ENCODE measurements at places on chromosomes 1 and 21. TPM values are rescaled to one million over a fixed set of nuclear protein-coding genes. Genes with fewer than 3 reads are reported as not detected.

DNA sequence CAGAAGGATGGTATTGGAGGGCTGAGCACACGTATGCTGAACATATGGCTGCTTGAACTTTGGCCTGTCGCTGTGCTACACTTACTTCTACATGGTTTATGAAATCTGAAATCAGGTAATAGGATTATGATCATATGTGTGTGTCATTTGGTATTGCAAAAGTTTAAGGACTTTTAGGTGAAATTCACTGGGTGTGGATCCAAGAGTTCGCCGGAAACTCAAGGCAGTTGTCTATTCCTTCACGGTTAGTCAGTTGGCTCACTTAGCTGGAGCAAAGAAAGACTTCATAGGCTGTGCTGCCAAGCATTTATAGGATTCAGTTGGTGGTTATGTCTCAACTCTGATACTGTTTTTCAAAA lies 927 bp downstream of the UAP1 start:
- peak; percentile 30 for DNase-seq

- DNase-seq: no peak
Observed at GRCh38 chr21:22871692-22872091, 1873.5 kb downstream of the NCAM2 start.

DNA sequence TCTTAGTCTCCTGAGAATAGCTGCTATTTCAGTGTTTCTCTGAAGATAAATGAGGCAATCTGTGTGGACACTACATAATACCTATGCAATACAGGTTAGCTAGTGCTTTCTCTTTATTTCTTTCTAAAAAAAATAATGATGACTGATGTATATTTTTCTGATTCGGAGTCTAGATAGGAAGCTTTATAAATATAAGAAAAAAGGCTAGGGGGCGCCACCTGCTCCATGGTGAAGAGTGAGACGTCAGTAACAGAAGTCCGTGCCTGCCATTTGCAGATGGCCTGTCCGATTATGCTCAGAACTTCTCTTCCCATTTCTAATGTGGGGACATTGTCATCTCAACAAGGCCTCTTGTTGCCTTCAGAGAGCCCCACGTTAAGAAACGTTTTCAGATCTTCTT lies 26.4 kb downstream of the QSOX1 start:
- DNase-seq: no peak

GRCh38 chr1:203656796-203657747 lies 30.4 kb downstream of the ATP2B4 start:
- no peak for DNase-seq

- no peak for DNase-seq
Observed at GRCh38 chr1:30474818-30475200, 248.6 kb downstream of the MATN1 start.

GRCh38 chr1:189609167-189609566 lies 868.5 kb downstream of the BRINP3 start:
- no peak for DNase-seq

DNA sequence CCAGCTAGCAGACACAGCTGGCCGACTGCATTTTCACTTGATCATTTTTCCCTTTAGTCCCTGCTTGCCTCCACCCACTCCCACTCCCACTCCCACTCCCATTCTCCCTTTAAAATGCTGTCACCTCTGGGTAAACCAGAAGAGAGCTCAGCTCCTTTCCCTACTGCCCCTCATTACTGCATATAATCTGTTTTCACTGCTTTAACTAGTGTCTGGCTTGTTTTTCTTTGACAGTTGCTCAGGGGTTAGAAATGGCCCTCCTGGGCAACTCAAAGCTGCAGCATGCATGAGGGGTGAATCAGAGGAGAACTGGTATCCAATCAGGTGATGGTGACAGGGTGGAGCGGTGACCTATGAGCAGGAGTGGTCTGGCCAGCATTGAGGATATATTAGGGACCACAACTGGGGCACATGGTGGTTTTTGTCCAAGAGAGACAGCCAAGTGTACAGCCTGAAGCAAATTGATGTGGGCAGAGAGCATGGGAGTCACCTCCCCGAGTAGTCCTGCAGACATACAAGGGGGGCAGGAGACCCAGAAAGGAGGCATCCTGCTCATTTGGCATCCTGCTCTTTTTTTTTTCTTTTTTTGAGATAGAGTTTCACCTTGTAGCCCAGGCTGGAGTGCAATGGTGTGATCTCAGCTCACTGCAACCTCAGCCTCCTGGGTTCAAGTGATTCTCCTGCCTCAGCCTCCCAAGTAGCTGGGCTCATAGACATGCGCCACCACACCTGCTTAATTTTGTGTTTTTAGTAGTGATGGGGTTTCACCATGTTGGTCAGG lies 42.6 kb upstream of the SRSF10 start:
- DNase-seq: no peak

DNA sequence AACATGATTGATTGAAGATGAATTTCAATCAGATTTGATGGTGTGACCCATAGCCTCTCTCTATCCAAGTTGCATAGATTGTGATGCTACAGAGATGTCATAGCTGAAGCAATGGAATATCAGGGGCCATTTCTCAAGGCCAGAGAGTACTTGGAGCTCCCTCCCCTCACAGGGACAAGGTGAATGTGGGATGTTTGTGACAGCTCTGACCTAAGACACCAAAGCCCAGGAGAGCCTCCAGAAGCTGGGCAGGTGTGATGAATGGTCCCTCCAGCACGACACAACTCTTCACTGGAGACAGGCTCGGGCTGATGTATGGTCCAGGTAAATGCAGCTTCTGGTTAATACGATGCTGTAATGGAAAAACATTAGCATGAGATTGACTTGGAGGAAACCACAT lies 101.0 kb upstream of the ZC3H12A start:
- DNase-seq: no peak

- no peak for DNase-seq
Observed at GRCh38 chr21:44703731-44704635, 7.0 kb downstream of the KRTAP10-12 start.

GRCh38 chr1:172845371-172845770 lies 186.5 kb downstream of the FASLG start:
- no peak for DNase-seq

GRCh38 chr1:184843732-184844495 lies 89.3 kb upstream of the EDEM3 start:
- DNase-seq: peak; percentile 30

DNA sequence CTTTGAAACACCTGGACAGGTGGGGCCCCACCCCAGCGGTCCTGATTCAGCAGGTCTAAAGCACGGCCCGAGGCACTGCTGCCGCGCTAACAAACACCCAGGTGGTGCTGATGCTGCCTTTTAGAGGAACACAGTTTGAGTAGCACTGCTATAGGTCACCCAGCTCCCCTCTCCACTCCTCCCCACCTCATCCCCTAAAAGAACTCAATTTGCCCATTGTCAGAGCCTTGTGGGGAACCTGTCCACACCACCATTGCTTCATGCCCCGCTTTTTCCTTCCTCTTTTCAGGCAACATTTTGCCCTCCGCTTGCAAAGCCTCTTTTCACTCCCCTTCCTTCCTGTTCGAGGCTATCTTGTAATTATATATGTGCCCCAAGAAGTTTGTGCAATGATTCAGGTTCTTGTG lies 26.2 kb upstream of the PADI4 start:
- no peak for DNase-seq

DNA sequence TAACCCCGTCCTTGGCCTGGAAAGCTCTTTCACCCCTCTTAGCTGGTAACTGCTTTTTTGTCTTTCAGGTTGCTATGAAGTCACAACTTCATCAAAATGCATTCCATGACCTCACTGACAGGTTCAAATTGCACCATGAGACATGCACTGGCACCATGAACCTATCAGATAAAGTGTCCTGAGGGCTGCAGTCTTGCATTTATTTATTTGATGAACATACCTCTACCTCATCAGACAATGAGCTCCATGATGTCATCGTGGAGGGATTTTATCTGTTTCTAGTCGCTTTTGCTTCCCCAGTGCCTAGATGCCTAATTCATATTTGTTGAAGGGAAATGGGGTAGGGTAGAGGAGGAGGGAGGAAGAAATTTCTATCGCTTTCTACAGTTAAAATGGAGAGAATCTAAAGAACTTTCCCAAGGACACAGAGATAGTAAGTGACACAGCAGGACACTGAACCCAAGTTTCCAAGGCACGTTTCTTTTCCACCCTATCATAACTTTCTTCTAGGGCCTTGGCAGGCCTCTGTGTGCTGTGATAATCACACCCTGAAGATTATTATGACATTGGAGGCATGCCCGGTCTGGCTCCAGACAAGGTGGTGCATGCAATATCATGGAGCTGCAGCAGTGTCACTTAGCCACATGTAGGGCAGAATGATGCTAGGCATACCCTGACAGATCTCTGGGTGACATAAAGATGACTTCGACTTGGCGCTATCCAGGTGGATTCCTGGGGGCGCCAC lies 69.5 kb downstream of the CD58 start:
- DNase-seq: no peak

DNA sequence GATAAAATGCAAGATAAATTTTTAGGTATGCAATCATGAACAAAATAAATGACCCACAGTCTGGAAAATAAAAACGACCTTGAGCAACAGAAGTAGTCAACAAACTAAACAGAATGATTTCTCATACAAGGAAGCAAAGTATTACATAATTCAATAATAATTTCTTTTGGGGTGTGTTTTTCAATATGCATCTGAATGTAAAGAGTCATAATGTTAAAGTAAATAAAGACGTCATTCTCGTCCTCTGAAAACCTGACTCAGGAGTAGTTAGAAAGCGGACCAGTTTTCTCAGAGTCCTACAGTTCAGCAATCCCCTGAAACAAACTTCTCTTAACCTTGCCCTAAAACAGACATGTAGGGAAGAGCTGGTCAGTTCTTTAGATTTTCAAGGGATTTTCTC lies 18.6 kb downstream of the CDC42BPA start:
- no peak for DNase-seq

DNA sequence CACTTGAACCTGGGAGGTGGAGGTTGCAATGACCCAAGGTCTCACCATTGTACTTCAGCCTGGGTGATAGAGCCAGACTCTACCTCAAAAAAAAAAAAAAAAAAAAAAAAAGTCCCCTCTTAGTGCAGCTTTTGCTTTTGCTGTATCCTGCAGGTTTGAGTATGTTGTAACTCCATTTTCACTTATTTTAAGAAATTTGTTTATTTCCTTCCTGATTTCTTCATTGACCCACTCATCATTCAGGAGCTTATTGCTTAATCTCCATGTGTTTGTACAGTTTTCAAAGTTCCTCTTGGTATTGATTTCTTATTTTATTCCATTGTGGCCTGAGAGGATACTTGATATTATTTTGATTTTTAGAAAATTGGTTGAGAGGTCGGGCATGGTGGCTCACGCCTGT lies 50.9 kb upstream of the AK4 start:
- no peak for DNase-seq

- DNase-seq: no peak
Observed at GRCh38 chr1:160945079-160945478, 9.5 kb downstream of the ITLN2 start.

DNA sequence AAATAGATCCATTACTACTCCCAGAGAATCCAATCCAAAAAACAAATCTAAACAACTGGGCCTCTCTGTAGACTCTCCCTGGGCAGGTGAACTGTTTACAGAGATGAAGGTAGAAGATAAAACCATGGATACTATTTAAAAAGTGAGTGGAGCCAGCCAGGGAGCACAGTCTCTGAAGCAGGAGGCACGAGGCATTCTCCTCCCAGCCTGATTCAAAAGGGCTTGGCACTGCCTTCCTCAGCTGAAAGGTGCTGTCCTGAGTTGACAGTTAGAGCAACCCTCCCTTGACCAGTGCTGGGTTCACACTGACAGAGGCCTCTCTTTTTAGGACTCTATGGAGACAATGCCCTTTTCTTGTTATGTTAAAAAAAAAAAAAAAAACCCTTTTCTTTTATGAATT lies 36.8 kb downstream of the HENMT1 start:
- DNase-seq: no peak

GRCh38 chr1:116001739-116002487 lies 25.6 kb downstream of the SLC22A15 start:
- DNase-seq: peak; percentile 60

DNA sequence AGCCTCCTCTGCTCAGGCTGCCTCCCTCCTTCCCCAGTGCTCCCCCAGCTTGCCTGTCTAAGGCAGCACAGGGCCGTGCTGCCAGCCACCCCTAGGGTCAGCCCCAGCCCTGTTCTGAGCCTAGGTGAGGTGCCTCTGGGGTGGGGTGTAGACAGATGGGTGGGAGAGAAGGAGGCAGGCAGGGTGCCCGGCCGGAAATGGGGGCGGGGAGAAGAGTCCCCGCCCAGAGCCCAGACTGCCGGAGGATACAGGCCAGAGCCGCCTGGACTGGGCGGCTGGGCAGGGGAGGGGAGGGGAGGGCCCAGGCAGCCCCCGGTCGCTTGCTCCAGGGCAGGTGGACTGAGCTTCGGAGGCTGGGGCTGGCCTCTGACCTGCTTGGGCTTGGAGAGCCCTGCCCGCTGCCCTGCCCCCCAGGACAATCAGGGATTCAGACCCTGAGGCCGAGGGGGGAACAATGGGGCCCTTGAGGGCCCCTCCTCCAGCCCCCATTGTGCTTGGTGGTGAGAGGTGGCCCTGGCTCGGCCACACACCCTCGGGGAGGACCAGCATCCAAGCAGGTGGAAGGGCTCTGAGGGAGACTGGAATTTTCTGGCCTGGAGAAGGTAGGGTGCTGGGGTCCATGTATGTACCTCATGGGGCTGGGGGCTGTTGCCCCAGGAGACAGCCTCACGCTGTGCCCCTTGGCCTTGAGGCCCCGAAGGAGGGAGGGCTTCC lies at the start of gene GJC2:
GJC2 (plus strand) TSS at position 525 of the 714 bp plus-strand sequence. CDS start 7,829 bp downstream, outside the sequence.
- peak; percentile 12 for DNase-seq

- no peak for DNase-seq
Observed at GRCh38 chr1:78432016-78432415, 58.8 kb upstream of the PTGFR start.

GRCh38 chr21:36606287-36606982 lies 92.5 kb upstream of the SIM2 start:
- no peak for DNase-seq

- DNase-seq: no peak
Observed at GRCh38 chr21:45876381-45877170, 105.0 kb upstream of the COL6A1 start.

LDLRAD1 gene
- total RNA-seq: not detected

STX12 gene
- 26.7 TPM for total RNA-seq

PRAMEF33 gene
- total RNA-seq: not detected

OR1C1 gene
- not detected for total RNA-seq

TMIGD3 gene
- not detected for total RNA-seq

SH2D5 gene
- not detected for total RNA-seq

GBP7 gene
- total RNA-seq: not detected

HMGN2 gene
- 120 TPM for total RNA-seq

TMPRSS2 gene
- 60.3 TPM for total RNA-seq

LCE1C gene
- total RNA-seq: not detected

KIF21B gene
- 1.6 TPM for total RNA-seq

SLC19A2 gene
- total RNA-seq: 18.1 TPM

GPA33 gene
- 1.6 TPM for total RNA-seq
